ENCODE measurements at places on chromosomes 2 and 18. TPM values are rescaled to one million over a fixed set of nuclear protein-coding genes. Genes with fewer than 3 reads are reported as not detected.

GRCh38 chr2:176567361-176567760 lies 298.1 kb downstream of the MTX2 start:
- peak; percentile 6 for DNase-seq

GRCh38 chr2:46776687-46777327 lies 138.8 kb downstream of the MCFD2 start:
- DNase-seq, result peak; percentile 79

- DNase-seq, result no peak
Measured at GRCh38 chr18:13541621-13542519, 184.5 kb downstream of the FAM210A start.

DNA sequence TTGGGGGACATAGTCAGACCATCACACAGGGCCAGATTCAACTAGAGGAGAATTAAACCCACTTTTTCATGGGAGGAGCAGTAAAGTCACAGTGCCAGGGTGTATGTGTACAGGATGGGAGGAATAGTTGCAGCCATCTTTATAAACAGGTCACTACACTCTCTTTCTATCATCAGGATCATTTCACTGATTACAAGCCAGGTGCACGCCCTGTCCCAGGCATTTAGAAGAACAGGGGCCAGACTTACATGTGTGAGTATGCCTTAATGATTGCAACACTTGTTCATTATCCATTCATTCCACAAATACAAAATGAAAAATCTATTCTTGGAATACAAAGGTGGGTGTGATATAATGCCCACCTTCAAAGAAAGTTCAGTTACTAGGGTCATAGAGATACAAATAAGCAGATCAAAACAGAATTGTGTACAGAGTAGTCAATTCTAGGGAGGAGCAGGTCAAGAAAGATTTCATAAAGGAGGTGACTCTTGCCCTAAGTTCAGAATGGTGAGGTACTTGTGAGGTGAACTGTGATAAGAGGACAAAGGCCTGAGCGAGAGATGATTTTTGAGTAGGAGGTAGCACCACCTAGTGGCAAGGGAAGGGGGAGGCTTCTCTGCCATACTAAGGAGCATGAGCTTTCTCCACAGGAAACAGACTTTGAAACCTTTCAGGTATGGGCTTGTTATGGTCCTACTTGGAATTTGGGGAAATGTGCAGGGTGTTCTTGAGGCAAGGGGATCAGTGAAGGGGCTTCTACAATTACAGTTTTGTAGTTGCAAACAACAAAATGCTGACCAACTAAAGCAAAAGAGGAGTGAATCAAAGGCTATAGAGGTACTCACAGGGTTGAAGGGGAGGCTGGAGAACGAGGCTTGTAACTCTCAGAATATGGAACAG lies 156.3 kb downstream of the SUCLG1 start:
- DNase-seq, result peak; percentile 43

DNA sequence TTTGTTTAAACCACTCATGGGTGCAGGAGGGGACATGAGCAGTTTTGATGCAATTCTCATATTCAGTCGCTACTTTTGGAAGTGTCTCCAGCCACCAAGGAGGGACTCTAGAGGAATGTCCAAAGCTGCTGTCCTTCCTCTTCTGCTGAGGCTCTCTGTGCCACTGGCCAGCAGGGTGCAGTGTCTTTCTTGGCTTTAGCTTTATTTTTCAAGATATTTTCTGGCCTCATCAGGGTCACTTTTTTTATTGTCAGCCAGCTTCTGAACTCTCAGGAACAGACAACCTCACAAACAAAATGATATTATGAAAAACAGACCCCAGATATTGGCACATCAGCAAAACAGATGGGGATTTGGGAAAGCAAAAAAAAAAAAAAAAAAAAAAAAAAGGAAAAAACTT lies 289.3 kb upstream of the ZSWIM2 start:
- peak; percentile 21 for DNase-seq

DNA sequence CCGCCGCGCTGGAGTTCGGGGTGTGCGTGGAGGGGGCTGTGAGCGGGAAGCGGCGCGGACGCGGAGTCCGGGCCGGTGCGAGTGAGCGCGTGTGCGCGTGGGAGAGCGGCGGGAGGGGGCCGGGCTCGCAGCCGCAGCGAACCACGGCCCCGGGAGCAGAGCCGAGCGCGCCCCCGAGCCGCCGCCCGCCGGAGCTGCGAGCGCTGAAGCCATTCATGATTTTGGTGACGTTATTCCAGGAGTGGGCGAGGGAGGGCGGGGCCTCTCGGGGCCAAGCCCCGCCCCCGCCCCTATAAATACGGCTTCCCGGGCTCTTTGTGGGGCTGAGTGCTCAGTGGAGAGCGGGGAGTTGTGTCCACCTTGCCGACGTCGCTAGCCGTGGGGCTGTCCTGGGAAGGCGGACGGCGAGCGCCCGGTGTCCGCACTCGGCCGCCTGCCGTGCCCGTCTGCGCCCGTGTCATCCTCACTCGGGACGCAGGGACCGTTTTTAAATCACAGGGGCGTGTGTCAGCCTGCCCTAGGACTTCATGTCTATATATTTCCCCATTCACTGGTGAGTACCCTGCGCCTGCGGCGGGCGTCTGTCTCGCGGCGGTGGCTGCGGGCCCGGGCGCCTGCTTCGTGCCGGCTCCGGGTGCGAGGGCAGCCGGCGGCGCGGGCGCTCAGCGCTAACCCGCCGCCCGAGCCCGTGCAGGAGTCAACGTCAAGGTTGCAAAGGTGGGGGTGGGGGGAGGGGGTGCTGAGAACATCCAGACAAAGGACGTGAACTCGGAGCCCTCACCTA lies at the start of gene LBH:
TSS of gene LBH (plus strand) at position 323 of the 784 bp plus-strand sequence. CDS start at position 528, 205 bp downstream.
- DNase-seq, result peak; percentile 90

DNA sequence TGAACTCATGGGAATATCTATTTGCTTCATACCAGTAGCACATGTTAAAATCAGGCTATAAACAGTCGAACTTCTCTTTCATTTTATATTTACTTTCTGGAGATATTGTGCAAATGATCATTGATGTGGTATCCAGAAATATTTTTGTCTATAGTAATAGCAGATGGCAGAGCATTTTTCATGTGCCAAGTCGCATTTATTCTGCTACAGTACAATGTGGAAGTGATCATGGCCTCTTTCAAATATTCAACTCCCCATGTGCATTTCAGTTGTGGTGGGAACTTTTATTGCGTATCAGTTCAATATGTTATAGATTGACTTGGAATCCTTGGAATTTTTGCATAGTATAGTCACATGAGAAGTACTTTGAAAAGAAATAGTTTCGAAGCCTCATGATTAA lies 57.4 kb downstream of the RHBDD1 start:
- peak; percentile 33 for DNase-seq

- DNase-seq, result peak; percentile 66
Measured at GRCh38 chr2:11822746-11823451, 76.5 kb downstream of the LPIN1 start.

DNA sequence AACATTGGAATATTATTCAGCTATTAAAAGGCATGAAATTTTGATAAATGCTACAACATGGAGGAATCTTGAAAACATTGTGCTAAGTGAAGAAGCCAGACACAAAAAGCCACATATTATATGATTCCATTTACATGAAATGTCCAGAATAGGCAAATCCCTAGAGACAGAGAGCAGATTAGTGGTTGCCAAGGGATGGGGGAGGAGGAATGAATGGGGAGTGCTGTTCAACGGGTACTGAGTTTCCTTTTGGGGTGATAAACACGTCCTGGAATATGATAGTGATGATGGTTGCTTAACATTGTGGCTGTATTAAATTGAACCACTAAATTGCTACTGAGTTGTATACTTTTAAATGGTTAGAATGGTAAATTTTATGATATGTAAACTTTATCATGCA lies 8.9 kb upstream of the TWSG1 start:
- DNase-seq, result no peak

- DNase-seq, result no peak
Measured at GRCh38 chr2:217706095-217706494, 296.7 kb downstream of the TNS1 start.

DNA sequence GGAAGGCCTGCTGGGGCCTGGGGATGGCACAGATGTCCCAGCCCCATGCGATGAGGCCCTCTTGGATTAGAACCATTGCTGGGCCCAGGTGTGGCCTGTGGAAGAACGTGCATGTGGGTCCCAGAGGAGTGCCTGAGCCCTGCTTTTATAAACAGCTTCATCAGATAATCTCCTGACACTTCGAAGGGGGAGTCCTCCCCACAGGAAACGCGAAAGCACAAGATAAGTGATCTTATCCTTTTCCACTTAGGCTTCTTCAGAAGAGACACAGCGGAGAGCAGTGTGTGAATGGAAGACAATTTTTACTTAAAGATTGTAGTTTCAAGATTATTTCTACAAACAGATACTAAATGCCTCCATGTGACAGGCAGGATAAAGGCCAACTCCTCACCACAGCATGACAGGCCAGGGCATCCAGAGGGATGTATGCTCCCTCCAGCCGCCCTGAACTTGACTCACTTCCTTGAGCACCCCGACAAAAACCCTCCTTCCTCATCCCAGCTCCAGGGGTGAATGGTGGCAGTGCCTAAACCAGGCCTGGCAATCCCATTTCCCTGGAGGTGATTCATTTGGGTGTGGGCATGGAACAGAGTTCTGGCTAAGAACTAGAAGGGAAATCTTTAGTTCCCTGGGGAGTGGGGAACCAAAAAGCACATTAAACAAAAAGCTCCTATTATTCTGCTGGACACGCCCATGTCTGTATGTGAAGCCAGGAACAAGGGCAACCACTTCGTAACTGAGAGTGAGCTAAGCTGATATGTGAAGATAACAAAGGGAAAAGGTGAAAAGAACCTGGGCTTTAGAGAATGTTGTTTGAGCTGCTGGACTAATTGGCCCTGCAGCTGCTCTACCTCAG lies 56.2 kb upstream of the TMEM163 start:
- DNase-seq, result no peak

The HOXD12 gene
- total RNA-seq, result not detected

The IFIH1 gene
- total RNA-seq, result 1.4 TPM

The ACAA2 gene
- 61.5 TPM for total RNA-seq

The RAMP1 gene
- total RNA-seq, result 19.2 TPM

The KCNG2 gene
- total RNA-seq, result not detected

Data from IMR-90 (cell line).